Umbilical cord (tissue), 2 donors: ENCODE measurements at places on chromosomes 4 and X. TPM values are rescaled to one million over a fixed set of nuclear protein-coding genes. Genes with fewer than 3 reads are reported as not detected.
A peak's percentile ranks its signal among the peaks of the same experiment; 100 is the strongest.

The FHIP1A gene
- 3.4 TPM for total RNA-seq

The TBX22 gene
- 2.4 TPM for total RNA-seq

The GPR50 gene
- 1.2 TPM for total RNA-seq

The VSIG1 gene
- not detected for total RNA-seq

- DNase-seq: no peak
Observed at GRCh38 chr4:5750946-5751665, 40.1 kb downstream of the EVC start.

DNA sequence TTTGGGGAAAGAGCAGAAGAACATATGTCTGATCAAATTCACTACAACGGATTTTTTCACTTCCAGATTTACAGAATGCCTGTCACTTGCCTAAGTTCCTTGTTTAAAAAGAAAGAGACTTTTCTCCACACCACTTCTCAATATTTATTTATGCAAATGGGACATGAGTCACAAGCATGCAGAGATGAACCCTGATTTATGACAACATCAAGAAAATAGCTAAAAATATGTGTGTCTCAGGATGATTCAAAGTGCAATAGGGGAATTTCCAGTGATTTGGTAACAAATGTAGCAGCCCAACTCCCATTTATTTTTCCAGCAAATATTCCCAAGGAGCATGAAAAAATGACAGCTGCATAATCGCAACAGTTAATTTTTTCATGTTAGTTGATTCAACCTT lies 180.4 kb upstream of the FAT1 start:
- DNase-seq: peak; percentile 5

- DNase-seq: no peak
Observed at GRCh38 chr4:168836490-168836889, 173.6 kb downstream of the CBR4 start.

GRCh38 chr4:169307576-169307975 lies 36.8 kb upstream of the SH3RF1 start:
- DNase-seq: no peak

DNA sequence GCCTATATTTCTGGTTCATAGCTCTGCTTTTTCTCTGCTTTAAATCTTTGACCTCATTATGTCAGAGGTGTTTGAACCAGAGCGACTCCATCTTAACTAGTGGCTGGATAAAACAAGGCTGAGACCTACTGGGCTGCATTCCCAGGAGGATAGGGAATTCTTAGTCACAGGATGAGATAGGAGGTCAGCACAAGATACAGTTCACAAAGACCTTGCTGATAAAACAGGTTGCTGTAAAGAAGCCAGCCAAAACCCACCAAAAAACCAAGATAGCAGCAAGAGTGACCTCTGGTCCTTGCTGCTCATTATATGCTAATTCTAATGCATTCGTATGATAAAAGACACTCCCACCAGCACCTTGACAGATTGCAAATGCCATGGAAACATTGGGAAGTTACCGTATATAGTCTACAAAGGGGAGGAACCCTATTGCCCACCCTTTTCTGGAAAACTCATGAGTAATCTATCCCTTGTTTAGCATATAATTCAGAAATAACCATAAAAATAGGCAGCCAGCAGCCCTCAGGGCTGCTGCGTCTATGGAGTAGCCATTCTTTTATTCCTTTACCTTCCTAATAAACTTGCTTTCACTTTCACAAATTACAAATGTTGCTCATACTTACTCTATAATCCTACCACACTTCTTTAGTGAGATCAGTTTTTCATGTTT lies 193.9 kb downstream of the NAF1 start:
- DNase-seq: no peak

- DNase-seq: no peak
Observed at GRCh38 chr4:147003956-147004809, 58.5 kb upstream of the TTC29 start.

GRCh38 chr4:137685357-137685756 lies 153.1 kb upstream of the PCDH18 start:
- peak; percentile 56 for DNase-seq

DNA sequence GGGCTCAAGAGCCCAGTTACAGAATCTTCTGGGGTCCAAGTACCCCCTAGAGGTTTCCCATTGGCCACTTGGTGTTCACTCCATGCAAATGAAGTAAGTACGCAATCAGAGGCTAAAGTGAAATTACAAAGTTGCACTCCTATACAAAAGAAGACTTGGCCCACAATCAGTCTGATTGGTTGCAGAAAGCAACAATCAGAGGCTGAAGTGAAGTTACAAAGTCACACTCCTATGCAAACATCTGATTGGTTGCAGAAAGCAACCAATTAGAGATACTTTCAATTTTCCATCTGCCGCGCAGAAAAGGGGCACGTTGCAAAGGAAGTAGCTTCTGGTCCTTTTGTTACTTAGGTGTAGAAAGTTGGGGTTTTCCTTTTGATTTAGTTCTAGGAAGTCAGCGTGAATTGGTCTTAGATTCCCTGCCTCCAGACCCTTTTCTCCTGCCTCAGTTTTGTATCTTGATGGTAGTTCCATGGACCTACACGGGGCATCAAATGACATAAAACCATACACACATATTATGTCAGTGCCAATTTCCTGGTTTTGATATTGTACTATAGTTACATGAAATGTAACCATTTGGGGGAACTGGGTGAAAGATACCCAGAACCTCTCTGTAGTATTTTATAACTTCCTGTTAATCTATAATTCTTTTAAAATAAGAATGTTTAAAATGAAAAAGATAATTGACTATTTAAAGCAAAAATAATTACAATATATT lies 12.4 kb upstream of the PIN4 start:
- no peak for DNase-seq

GRCh38 chrX:102846544-102847236 lies 90.4 kb upstream of the RAB40AL start:
- DNase-seq: no peak

- no peak for DNase-seq
Observed at GRCh38 chrX:45596188-45596808, 395.6 kb upstream of the DIPK2B start.

DNA sequence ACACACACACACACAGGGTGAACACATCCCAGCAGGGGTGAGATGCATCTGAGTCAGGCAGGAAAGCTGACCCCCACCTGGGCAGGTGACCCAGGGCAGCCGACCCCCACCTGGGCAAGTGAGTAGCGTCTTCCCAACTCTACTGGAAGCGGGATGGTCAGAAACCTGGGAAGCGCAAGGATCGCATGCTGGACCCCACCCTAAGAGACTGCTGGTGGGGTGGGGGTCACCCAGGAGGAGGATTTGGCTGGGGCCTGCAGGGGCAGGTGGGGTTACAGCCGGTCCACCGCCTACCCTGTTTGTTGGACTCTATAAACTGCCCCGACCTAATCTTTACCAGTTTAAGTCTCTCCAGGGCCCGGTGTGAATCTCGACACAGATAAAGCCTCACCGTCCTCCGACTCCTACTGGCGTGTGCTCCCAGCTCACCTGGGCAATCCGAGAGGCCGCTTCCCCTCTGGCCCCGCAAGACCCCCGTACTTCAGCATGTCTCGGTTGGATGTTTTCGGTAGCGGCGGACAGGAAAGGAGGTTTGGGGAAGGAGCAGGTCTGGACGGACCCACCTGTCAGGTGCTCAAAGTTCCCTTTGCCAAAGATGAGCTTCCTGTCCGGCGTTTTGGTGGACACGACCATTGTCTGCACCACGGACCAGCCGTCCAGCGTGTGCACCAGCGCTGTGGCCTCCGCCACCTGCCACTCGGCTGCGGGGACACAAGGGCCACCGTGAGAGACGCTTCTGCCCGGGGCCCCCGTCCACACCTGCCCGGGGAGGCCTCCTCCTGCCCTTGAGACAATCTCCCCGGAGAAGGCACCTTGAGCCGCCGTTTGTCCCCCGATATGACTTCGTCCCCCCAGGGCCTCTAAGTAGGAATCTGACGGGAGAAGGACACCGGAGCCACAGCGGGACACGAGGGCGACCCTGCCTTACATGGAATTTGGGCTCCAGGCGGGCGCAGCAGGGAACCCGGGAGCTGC lies 2.0 kb downstream of the GTPBP6 start:
- DNase-seq: no peak

- DNase-seq: no peak
Observed at GRCh38 chr4:165709516-165709915, 163.5 kb upstream of the TLL1 start.

DNA sequence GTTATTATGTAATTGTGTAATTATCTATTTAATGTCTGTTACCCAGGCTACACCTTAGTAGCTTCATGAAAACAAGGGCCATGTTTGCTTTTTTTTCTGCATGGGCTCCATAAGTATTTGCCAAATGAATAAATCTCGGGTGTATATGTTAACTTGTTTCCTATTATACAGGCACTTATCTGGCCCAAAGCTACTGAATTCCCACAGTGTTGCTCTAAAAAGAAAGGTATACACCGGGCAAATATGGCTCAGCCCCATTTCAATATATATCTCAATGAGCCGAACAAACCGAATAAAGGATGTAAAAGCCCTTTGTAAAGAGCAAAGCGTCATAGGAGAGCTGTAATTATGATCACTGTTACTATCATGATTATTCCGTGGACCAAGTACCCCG lies 767 bp downstream of the PAQR3 start:
- no peak for DNase-seq

DNA sequence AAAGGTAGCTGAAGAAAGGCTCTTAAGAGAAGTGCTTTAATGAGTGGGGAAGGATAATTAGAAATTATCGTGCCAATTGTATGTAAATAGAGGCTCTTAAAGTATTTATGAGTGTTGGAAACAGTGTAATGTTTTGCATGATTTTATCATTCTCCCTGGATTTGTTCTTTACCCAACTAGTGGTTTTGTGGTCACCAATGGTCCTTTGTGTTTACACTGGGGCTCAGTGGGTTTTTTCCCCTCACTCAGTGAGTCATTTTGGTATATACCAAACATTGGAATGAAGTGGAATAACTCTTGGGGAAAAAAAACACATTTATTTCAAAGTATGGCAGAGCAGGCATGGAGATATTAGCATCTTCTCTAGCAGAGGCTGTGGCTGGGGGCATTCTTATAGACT lies 20.8 kb upstream of the LGI2 start:
- DNase-seq: no peak

DNA sequence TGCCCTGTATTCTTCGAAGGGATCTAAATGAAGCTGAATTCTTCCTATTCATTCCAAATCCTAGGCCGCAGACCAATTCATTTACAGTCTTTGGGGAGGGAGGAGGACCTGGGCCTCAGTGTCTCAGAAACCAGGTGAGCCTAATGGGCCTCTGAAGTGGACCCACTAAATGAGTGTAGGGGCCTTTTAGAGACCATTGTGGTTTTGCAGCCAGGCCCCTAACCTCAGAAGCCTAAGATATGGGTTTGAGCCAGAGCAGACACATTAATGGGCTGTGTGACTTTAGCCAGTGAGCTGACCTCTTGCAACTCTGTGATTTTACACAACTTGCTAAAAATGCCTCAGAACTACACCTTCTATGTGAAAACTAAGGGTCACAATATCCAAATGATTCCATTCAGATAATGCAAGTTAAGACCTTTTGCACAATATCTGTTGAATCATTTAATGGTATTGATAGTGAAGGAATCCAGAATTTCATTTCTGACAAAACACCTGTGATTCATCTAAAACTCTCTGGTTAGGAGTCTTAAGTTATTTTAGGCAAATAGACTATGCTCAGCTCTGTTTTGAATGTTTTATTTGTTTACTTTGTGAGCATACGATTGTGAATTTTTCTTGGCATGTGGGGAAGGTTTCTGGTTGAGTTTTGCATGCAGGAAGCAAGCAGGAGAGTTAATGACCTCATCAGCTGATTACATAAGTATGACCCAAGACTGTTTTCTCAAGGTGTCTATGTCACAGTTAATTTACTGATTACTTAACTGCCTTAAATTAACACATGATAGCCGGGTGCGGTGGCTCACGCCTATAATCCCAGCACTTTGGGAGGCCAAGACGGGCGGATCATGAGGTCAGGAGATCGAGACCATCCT lies 75.0 kb downstream of the EVC start:
- no peak for DNase-seq

- DNase-seq: no peak
Observed at GRCh38 chr4:169051761-169052593, 41.9 kb upstream of the CBR4 start.

DNA sequence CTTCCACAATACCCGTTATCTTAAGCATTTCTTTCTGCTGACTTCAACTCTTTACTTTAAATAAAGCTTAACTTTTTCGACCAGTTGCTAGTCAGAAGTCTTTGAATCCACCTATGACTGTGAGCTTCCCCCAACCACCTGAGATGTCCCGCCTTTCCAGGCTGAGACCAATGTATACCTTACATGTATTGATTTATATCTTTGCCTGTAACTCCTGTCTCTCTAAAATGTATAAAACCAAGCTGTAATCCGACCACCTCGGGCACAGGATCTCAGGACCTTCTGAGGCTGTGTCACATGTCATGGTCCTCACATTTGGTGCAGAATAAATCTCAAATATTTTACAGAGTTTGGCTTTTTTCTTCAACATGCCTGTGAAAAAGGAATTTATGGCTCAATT lies 2.9 kb upstream of the TMEM164 start:
- no peak for DNase-seq

- no peak for DNase-seq
Observed at GRCh38 chr4:17475481-17475880, 36.4 kb downstream of the QDPR start.

- no peak for DNase-seq
Observed at GRCh38 chr4:31366041-31366440, 645.9 kb downstream of the PCDH7 start.

DNA sequence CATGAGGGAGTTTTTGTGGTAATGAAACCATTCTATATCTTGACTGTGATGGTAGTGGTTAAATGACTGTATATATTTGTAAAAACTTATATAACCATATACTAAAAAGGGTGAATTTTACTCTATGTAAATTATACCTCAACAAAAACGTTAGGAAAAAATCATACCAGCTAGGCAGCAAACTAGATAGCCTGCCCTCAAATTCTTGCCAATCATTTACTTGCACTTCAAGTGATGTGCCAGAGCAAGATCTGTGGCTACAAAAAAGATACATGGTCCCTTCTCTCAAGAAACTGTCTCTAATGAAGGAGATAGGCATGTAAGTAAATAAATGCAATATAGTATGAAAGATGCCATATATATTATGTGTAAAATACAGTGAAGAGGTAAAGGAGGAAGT lies 10.0 kb upstream of the RNF128 start:
- no peak for DNase-seq

GRCh38 chrX:105191878-105192277 lies 28.6 kb downstream of the TEX13A start:
- no peak for DNase-seq

- no peak for DNase-seq
Observed at GRCh38 chr4:6589444-6589843, 14.5 kb downstream of the MAN2B2 start.
